ENCODE measurements at places on chromosomes 2 and 18. TPM values are rescaled to one million over a fixed set of nuclear protein-coding genes. Genes with fewer than 3 reads are reported as not detected.

TSN gene
- 84.9 TPM for polyA plus RNA-seq

LAPTM4A gene
- 417 TPM for polyA plus RNA-seq

DNA sequence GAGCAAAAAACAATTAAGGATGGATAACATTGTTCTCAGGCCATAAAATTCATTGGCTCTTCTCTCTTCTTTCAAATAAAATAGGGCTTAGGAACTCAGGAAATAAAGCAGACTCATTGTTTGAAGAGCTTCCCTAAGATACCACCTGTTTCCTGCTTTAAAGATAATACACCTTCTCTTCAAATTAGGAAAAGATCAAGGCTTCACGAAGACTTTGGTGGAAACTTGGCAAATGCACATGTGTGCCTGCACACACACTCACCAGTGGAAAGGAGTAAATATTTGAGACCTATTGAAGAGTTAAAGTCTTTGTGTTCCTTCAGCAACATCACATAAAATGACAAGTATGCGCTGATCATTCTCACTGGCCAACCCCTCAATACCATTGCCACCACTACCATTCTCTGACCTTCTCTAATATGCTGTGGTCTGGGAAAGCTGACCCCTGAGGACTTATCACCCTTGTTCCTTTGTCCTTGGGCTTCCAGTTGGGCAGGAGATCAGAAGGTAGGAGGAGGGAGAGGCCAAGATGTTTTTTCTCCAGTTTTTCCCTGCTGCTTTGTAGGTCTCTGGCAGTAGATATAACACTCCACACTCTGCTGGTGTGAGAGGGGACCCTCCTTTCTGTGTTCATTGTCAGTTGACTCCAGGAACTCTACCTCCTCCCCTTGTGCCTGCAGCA lies 53.5 kb upstream of the SPOPL start:
- DNase-seq = no peak

WBP1 gene
- 122 TPM for polyA plus RNA-seq

DNA sequence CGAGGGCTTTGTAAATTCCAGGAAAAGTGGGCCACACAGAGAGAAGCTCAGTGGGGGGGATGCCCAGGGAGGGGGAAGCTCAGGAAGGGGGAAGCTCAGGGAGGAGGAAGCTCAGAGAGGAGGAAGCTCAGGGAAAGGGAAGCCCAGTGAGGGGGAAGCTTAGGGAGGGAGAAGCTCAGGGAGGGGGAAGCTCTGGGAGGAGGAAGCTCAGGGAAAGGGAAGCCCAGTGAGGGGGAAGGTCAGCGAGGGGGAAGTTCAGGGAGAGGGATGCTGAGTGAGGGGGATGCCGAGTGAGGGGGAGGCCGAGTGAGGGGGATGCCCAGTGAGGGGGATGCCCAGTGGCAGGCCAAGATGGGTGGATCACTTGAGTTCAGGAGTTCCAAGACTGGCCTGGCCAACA lies 821 bp upstream of the CHRNG start:
- DNase-seq = no peak

DNA sequence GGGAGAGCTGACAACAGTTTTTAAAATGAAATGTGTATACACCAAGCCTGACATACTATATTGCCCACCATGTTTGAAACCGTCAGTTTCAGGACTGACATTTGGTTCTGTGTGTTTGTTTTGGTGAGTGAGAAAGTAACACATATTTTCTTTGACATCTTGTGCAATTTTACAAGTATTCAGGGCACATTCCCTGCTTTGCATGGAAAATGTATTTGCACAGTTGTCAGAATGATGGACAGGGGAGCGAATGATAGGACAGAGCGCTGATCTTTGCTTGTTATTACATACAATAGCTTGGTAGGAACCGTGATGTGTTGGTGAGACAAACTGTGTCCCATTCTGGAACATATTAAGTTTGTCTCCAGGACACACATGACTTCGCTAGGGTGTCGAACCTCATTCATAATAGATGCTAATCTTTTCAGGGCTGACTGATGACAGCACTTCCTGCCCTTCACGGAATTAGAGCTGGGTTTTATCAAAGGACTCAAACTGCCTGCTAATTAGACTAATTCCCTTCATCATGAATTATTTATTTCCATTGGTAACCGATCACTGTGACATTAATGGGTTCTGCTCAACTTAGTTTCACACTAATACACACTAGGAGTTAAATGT lies 158.5 kb downstream of the CDCA7 start:
- DNase-seq = no peak

DNA sequence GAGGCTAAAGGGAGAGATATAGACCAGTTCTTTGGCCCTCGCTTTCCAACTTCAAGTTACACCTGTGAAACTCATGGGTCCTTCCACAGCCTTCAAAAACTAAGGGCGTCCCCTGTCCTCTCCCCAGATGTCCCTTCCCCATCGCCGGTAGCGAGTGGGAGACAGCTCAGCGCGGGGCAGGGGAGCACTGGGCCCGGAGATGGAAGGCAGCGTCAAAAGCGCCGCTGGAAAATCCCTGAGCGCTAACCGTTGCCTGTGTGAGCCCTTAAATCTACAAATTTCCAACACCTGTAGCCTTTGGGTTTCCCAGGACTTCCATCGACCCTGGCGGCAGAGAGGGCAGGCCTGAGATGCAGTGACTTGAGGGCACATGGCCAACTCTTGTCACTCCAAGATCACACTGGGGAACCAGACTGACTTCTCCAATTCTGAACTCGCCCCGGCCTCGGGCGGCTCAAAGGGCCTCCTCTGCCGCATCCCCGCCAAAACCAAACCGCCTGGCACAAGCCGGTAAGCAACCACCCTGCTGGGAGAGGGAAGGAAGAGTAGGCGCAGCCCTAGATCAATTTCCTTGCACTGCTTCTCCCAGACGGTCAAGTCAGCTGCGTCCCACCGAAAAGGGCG lies 879 bp upstream of the EPAS1 start:
- no peak for DNase-seq

DNA sequence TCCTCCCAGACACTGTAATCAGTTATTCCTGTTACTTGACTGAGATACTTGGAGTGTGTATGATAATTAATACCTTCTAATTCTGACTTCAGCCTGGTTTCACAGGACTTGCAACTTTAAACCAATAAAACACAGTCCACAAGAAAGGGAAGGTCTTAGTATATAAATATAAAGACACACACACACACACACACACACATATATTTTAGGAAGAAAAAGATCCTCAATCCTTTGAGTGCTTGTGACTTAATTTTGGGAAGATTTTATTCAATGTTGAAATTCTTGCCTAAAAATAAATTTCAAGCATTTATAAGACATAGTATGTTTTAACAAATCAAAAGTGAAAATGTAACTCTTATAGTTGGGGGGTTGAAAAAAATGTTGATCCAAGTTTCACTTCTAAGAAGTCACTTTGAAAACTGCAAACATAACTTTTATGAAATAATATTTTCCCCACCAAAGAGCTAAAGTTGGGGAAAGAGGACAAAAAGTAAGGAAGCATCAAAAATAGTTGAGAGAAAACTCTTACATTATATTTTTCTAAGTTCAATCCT lies 824 bp upstream of the VPS54 start:
- no peak for DNase-seq

GRCh38 chr2:6107290-6107689 lies 415.1 kb downstream of the SOX11 start:
- no peak for DNase-seq

- no peak for DNase-seq
These were observed 668.1 kb downstream of the EPHA4 start for GRCh38 chr2:220904015-220904414.

DNA sequence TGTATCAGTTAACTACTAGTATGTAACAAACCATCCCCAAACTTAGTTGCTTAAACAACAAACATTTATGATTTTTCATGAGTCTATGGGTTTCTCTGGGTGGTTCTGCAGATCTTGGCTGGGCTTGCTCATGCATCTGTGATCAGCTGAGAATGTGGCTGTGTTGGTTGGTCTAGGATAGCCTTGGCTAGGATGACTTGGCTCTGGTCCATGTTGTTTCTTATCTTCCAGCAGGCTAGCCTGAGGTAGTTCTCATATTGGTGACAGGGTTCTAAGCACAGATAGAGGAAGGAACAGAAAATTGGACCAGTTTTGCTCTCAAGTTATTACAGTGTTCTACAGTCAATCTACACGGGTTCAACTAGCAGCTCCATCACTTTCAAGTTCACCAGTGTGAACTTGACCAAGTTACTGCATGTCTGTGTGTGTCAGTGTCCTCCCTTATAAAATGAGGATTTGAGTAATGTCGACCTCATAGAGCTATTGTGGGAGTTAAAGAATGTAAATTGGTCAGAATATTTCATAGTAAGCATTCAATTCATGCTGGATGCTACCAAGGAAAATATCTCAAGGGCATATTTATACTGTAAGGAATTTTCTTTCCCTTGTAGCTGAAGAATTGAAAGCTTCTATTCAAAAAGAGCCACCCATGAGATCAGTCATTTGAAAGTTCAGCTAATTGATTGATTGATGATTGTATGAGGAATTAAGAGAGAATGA lies 65.3 kb downstream of the MYO3B start:
- DNase-seq = no peak

GRCh38 chr2:75102011-75102410 lies 97.3 kb downstream of the TACR1 start:
- DNase-seq = no peak

GRCh38 chr2:218876562-218877219 lies 4.0 kb upstream of the WNT10A start:
- DNase-seq = peak; percentile 80

GRCh38 chr2:227719641-227720040 lies 1.8 kb upstream of the SLC19A3 start:
- no peak for DNase-seq

- no peak for DNase-seq
These were observed 2.5 kb upstream of the POMC start for GRCh38 chr2:25170888-25171287.

- DNase-seq = no peak
These were observed 8.8 kb upstream of the PRLH start for GRCh38 chr2:237557633-237558015.

TMEM200C gene
- 1.4 TPM for polyA plus RNA-seq

DNA sequence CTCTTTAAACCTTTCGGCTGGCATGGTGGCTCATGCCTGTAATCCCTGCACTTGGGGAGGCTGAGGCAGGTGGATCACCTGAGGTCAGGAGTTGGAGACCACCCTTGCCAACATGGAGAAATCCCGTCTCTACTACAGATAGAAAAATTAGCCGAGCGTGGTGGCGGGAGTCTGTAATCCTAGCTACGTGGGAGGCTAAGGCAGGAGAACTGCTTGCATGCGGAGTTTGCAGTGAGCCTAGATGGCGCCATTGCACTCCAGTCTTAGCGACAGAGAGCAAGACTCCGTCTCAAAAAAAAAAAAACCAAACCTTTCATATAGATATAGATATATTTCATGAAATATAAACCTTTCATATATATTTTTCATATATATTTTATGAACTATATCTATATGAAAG lies 864.7 kb downstream of the TRIB2 start:
- DNase-seq = no peak

SLC9A4 gene
- polyA plus RNA-seq = 5.9 TPM

Measured in renal cortex interstitium (tissue), 15 donors.